ENCODE measurements at places on chromosomes 5 and 9.

DNA sequence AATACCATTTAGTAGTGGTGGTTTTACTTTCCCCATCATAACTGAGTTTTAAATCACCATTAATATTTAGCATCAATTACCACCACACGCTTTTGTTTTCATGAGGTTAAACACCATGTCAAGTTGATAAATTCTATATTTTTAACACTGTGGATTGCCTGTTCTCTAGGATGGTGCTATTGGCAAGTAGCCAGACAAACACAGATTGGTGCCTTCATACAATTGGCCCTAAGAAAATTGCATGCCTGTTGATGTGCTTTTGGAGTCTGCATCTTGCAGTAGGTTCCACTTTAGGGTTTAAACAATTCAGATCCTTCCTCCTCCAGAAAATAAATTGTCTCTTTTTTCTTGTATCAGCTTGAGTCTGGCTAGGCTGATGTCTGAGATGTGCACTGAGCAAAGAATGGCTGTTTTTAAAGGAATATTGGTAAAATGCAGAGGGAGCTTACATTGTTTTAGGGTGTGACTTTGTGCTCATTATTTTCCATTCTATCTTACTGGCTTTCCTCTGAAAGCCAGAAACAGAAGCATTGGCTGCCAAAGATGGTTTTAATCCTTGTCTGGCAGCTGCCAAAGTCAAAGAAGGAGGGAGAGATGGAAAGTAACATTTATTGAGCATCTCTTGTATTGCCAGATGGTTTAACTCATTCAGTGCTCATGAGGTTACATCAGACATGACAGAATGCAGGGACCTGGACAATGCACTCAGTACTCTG lies 19.6 kb upstream of the MAN2A1 start:
- no peak for DNase-seq

DNA sequence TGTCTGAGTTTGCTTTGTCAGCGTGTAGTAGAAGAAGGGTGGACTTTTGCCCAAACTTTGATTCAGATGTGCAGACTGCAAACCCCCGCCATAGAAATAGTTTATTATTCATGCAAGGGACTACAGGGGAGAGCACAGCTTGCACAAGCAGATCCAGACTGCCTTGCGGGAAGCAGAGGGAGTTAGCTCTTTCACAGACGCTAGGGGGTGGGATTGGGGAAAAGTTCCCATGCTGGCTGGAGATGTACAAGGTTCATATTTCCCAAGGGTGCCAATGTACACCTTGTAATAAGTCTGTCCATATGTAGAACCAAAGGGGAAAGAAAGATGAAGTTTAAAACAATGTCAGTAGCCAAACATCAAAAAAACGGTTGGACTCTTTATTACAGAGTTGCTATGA lies 749.7 kb upstream of the COX7C start:
- DNase-seq: no peak

DNA sequence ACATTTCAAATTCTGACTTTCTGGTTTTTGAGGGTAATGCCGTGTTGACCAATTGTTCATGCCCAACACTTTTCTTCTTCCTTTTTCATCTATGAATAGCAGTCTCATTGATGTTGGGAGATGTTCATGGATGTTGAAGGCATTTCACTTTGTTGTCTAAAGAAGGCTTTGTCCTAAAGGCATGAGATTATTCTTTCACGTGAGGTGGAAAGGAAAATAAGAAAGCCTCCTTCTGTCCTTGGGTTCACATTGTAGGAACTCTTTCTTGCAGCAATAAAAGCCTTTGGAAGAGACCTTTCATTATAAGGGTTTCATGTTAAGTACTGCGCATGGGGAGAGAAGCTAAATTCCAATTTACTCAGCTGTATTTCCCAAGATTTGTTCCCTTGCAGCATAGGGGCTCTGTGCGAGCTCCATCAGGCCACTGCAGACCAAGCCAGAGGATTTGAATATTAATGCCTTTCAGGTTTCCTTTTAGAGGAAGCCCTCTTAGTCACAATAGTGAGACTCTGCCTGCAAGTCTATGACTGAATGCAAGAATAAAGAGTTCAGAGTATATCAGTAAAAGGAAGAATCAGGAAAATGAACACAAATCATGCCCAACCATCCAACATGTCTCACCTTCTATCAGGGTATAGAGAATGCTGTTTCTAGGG lies 274.6 kb downstream of the TMEM38B start:
- DNase-seq: no peak

- no peak for DNase-seq
Measured at GRCh38 chr5:36724467-36725332, 118.3 kb downstream of the SLC1A3 start.

GRCh38 chr5:135493406-135494180 lies 41.4 kb upstream of the TIFAB start:
- peak; percentile 87 for DNase-seq

DNA sequence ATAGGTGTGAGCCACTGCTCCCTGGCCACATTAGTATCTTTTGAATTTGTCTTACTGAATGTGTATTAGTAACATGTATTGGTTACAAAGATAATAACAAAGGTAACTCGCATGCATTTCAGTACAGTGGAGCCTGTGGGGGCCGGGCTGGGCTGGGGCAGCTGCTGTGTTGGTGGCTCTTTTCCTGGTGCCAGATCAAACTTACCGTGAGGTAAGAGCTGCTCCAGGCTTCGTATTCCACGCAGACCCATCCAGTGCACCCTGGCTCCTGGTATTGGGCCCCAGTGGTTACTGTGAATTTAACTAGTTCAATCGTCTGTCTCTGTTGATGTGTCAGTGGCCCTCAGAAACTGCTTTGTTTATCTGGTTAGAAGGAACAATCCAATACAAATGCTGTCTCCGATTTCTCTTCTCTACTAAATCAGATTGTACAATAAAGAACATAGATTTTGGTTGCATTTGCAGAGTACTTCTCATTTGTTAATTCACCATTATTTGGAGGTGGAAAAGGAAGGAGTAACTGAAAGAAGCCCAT lies 15.6 kb downstream of the PRRC2B start:
- no peak for DNase-seq

GRCh38 chr5:166441-167372 lies 24.6 kb upstream of the LRRC14B start:
- DNase-seq: no peak

- DNase-seq: no peak
Measured at GRCh38 chr9:14216612-14217194, 97.2 kb downstream of the NFIB start.

DNA sequence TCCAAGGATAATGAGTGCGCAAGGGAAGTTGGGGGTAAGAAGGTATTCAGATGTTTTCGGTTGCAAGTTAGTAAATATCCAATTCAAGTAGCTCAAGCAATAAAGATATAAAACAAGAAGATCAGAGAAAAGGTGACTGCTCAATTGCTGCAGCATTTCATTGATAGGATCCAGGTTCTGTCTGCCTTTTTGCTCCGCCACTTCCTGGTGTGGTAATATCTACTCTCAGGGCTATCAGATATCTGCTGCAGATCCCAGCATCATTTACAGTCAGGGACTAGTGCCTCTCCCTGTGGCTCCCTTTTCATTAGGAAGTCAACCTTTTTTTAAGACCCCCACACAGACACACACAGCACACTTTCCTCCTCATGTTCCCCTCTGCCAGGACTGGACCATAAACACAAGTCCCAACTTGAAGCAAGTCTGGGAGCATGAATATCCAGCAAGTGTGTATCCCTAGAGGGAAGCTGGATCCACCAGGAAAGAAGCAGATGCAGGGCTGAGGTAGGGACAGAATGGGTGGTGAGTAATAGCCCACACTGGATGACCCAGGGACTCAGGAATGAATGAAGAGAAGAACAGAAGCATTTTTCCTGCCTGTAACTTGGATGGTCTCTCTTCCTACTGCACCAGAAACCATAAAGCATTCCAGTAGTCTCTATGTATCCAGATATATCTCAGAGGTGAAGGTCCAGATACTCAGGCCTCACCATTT lies 53.7 kb downstream of the ZNF622 start:
- DNase-seq: peak; percentile 63

- DNase-seq: no peak
Measured at GRCh38 chr9:115945009-115945431, 208.6 kb upstream of the PAPPA start.

GRCh38 chr9:135147938-135148337 lies 60.5 kb downstream of the OLFM1 start:
- no peak for DNase-seq

- no peak for DNase-seq
Measured at GRCh38 chr9:114487607-114488300, 17.5 kb downstream of the WHRN start.

GRCh38 chr9:79945016-79945415 lies 373.3 kb downstream of the TLE4 start:
- no peak for DNase-seq

DNA sequence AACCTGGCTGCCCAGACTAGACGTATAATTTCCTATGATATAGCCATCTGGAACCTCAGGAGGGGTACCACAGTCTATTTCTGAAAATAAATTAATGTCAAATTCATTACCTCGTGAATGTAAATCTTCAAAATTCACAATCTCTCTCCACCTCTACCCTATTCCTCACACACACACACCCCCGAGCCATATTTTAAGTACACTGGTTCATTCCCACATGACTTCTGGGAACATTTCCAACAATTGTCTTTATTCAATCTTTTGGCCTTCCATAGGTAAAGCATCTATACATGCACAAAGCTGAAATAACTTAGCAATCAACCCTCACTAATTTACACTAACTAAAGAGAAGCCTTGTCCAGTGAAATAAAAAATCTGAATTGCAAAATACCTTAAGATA lies 32.7 kb downstream of the SUSD1 start:
- no peak for DNase-seq

GRCh38 chr5:154734370-154735248 lies 20.6 kb upstream of the LARP1 start:
- DNase-seq: no peak

- no peak for DNase-seq
Measured at GRCh38 chr9:93730217-93730616, 153.8 kb downstream of the PHF2 start.

- DNase-seq: no peak
Measured at GRCh38 chr5:36703245-36703860, 96.9 kb downstream of the SLC1A3 start.

DNA sequence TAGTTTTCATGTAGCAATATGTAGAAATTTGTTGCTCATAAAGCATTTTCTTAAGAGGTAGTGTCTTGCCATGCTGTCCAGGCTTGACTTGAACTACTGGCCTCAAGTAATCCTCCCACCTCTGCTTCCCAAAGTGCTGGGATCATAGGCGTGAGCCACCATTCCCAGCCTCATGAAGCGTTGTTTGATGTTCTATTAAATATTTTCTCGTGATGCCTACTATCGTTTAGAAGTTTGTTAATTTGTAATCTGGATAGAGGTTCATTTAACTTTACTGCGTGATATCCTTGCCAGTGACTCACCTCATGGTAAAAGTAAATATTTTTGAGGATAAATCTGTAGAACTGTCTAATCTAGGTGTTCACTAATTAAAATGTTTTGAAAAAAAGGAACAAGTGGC lies 82.6 kb downstream of the VCAN start:
- DNase-seq: no peak

DNA sequence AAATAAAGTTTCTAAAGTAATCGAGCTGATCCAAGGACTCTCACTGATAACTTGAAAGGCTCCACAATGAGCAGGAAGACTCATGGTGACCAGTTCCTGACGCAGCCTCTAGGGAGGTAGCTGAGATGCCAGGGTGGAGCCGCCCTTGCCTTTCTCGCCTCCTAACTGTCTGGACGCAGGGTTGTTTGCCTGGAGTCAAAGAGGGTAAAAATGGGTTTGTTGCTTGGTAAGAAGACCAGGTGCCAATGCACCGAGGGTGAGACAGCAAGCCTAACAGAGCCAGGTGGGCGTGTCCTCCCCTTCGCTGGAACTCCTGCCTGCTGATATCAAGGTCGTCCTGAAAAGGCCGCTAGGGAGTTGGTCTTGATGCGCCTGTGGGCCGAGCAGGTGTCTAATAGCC lies 48.6 kb upstream of the FCN1 start:
- DNase-seq: no peak

GRCh38 chr5:143342607-143343006 lies 60.9 kb downstream of the NR3C1 start:
- no peak for DNase-seq

DNA sequence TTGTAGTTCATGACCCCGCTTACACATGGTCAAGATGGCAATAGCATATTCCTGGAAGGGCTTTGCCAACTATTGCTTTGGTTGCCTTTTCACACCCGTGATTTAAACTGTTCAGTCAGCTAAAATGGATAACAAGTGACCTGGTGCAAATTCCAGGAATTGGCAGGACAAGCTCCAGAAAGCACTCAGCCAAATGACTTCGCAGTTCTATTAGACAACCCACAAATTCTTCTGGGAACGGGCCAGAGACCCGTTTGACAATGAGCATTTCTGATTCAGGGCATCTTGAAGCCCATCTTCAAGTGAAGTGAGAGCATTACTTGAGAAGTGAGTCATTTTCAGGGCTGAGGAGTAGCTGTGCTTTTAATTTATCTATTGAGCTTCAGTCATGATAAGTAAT lies 165.0 kb downstream of the DROSHA start:
- DNase-seq: no peak

GRCh38 chr5:28415791-28416443 lies 1377.5 kb upstream of the CDH9 start:
- DNase-seq: no peak

DNA sequence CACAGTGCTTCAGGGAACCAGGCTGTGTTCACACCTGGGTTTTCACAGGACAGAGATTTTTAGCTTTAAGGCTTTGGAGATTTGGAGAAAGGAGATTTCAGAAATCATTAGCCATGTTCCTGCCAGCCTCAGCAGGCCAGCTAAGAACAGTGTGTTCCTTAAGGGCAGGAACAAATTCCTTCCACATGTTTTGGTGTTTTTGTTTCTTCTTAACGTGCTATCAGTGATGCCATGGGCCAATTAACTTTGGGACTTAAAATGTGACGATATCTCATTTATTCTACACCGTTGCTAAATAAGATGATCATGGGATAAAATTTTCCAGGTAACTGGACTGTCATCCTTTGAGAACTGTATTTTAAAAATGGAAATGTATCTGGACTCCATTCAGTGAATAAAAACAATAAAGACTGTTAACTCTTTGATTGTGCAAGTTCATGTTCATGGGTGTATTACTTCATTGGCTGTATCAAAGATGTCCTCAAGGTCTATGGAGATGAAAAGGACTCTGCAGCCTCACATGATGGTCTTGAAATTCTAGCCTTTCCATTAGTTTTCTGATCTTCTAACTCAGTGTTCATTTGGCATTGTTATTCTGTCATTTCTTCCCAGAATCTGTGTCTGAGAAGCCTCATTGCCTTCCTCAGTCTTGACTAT lies 72.3 kb downstream of the ZNF366 start:
- DNase-seq: no peak

GRCh38 chr9:105964156-105964555 lies 269.8 kb downstream of the TMEM38B start:
- no peak for DNase-seq

Data from keratinocyte (primary cell).